Foreskin melanocyte (primary cell): ENCODE measurements at places on chromosomes 4 and X.

DNA sequence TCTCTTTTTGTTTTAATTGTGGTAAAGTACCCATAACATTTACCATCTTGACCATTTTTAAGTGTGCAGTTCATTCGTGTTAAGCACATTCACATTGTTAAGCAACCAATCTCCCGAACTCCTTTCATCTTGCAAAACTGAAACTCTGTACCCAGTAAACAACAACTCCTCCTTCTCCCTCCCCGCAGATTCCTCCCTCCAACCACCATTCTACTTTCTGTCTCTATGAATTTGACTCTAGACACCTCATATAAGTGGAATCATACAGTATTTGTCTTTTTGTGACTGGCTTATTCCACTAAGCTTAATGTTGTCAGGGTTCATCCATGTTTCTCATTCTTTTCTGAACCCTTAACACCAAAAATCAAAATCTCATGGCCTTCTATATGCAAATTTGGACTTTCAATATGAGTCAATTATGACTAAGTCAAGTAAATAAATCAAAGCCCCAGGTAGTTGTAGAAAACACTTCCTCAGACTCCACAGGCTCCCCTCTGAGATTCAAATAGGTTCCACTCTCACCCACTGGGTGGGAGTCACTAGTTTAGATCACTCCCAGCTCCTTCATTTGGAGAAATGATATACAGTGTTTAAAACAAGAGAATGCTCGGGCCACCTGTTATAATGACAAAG, 9.8 kb upstream of the RTL5 start:
- no peak for DNase-seq

GRCh38 chrX:1449823-1450149, 2.9 kb downstream of the ASMTL start:
- DNase-seq: no peak

- DNase-seq: no peak
Measured at GRCh38 chr4:40998675-40999358, 215.5 kb downstream of the APBB2 start.

DNA sequence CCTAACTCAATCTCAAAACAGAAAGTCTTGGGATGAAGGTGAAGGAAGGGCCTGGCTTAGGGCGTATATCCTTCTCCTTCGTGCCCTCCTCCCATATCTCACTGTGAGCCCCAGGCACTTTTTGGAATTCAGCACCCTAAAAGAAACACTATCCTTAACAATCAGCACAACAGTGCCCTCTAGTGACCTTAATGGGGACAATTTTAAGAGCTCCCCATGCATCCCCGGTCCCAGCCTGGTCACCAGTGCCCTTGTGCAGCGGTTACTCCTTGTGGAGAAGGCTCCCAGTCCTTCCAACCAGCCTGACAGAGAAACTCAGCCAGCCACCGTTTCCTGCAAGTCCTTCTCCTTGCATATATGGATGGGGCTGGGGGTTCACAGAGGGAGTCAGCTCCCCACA, 4.2 kb downstream of the PAK3 start:
- peak; percentile 21 for DNase-seq

DNA sequence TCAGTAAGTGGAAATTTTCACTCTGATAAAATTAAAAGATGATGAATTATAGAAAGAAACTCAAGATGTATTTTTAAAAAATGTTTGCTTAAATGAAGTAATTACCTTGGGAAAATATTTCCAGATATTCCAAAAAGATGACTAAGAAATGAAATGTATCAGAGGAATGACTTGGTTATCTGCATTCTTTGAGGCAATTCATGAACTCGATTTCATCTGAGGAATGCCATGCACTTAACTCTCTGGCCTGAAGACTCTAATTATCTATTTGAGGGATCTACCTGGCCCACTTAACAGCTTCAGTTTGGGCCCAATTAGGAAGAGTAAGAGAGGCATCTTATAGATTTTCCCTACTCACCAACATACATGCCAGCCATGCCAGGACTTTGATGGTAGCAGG, 182.3 kb downstream of the INPP4B start:
- no peak for DNase-seq
